ENCODE measurements at places on chromosomes 1 and 21.

- DNase-seq, result no peak
Observed at GRCh38 chr1:2948001-2948750, 73.1 kb upstream of the ACTRT2 start.

- DNase-seq, result no peak
Observed at GRCh38 chr1:30969903-30970302, 61.3 kb upstream of the SDC3 start.

GRCh38 chr1:4149831-4150230 is 249.8 kb upstream of the C1orf174 start:
- DNase-seq, result no peak

DNA sequence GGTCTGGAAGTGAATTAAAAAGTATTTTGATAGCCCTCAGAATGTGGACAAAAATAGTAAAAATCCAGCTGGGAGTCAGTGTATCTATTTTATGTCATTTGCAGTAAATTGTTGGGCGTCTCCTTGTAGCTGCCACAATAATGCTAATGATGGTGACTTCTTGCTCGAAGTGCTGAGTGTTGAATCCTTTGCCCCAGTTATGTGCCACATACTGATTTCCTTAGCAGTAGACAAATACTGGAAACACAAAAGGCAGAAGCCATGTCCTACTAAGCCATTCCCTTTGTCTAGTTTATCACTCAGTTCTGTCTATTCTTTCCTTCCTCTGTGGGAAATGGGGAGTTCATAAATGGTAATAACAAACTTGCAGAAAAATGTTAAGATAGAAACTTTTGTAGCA is 70.7 kb upstream of the CXADR start:
- DNase-seq, result no peak

- no peak for DNase-seq
Observed at GRCh38 chr1:43359696-43360095, 915 bp downstream of the CDC20 start.

DNA sequence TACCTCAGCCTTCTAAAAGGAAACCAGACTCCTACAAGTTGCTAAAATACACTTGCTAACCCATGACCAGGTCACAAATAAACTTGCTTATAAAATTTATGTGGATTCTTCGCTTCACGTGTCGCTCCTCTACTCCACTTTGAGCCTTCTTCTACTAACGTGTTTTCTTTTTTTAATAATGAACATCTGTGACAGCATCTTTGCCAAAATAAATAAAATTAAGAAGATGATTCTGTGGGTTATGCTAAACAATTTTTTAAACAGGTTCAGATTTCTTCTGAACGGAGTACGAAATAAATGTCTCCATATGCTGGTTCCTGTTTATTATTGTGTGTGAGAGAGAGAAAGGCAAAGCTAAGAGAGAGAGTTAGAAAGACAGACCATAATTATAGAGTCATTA is 735.8 kb downstream of the LTN1 start:
- DNase-seq, result no peak

GRCh38 chr21:40636026-40636425 is 210.9 kb downstream of the DSCAM start:
- no peak for DNase-seq

- DNase-seq, result no peak
Observed at GRCh38 chr1:247241691-247242090, 14.2 kb upstream of the VN1R5 start.

DNA sequence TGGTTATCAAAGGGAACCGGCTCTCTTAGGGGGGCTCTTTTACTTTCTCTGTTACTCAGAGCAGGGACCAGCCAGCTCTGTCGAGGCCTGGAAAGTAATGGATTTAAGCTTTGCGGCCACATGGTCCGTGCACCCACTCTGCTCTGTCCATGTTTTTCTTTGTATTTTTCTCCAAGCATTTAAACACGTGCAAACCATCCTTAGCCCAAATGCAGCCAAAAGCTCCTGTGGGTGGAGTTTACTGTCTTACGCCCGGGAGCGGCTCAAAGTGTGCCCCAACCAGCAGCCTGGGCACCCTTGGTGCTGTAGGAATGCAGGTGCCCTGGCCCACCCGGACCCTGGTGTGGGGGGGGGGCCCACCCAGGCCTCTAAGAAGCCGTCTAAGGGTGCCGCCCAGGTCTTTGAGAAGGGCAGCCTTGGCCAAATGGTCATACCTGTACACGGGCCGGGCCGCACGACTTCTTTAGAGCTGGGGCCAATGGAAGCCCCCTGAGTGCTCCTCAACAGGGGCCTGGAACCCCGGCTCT is 29.2 kb upstream of the POFUT2 start:
- no peak for DNase-seq

- DNase-seq, result no peak
Observed at GRCh38 chr1:210377731-210378333, 49.1 kb downstream of the HHAT start.

GRCh38 chr1:63318201-63318979 is 4.0 kb upstream of the FOXD3 start:
- no peak for DNase-seq

- no peak for DNase-seq
Observed at GRCh38 chr1:13956393-13956792, 256.4 kb downstream of the PRDM2 start.

- DNase-seq, result no peak
Observed at GRCh38 chr1:221994939-221995338, 253.1 kb upstream of the DUSP10 start.

DNA sequence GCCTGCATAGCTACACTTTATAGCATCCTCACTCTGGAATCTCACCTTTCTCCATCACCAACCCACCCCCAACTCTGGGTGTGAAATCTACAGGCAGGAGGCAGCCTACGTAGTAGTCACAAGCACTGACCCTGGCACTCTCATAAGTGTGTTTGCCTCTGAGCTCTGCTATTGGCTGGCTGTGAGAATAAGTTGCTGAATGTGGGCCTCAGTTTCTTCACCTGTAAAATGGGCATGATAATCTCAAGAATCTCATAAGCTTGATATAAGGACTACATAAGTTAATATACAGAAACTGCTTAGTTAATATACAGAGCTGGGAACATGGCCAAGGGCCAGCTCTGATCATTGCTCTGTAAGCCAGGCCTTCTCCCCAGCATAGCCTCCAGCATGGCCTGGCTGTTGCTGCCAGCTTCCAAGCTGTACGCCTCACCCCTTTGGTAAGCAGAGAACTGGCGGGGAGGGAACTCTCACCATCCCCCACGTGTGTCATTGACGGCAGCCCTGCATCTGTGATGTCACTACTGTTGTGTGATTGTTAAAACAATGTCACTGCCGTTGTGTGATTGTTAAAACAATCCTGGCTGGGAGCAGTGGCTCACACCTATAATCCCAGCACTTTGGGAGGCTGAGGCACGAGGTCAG is 53.3 kb downstream of the SYF2 start:
- no peak for DNase-seq

GRCh38 chr1:21319447-21320407 is 29.5 kb upstream of the ECE1 start:
- DNase-seq, result no peak

- DNase-seq, result no peak
Observed at GRCh38 chr1:112817555-112818373, 102.6 kb upstream of the PPM1J start.

DNA sequence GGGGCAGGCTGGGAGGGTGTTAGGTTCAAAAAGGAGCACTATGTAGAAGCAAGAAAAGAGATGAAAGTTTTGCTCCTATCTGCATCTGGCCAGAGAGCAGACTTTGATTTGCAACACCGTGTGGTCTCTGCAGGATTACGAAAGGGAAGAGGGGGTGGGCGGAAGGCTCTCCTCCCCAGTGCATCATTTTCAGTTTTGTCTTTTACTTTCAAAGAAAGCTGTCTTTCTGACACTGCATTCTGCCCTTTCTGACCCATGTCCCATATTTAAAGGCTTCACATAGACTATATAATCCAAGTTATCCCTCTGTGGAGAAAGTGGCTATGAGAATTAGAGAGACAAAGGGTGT is 126.5 kb downstream of the RHOU start:
- no peak for DNase-seq

GRCh38 chr1:23543707-23544443 is 12.8 kb upstream of the E2F2 start:
- no peak for DNase-seq

GRCh38 chr1:178461104-178461503 is 35.7 kb downstream of the CLEC20A start:
- DNase-seq, result no peak

DNA sequence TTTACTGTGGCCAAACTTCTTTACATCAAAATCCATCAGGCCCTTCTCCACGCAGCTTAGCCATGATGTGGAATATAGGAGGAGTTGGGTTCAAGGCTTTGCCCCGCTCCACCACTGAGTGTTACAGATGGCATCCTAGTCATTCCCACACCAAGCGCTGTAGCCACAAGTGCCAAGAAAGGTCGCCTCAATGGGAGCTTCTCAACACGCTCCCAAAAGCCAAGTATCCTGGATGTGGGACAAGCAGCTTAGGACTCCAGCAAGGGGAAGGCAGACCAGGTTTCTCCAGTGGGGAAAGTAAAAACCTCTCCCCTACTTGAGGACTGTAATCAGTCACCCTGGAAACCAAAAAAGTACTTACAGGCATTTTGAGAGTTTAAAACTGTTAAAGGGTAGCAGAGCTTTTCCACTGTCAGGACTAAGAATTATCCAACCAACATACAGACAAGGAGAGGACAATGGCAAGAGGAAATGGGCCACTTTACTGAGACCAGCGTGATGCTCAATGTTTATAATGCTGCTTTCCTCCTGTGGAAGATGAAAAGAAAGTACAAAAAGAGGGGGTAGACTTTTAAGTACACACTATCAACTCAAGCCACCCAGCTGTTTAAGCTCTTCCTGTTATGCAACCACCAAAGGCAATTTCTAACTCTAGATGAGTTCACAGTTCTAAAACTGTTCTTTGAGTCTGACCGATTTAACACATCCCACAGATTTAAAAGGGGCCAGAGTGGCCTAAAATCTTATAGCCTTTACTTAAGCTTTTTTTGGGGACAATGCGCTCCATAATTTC is 120.7 kb upstream of the KRTAP19-8 start:
- DNase-seq, result no peak

GRCh38 chr1:183416850-183417771 is 1.1 kb downstream of the NMNAT2 start:
- no peak for DNase-seq

GRCh38 chr1:245156736-245157505 is 2.1 kb downstream of the KIF26B start:
- peak; percentile 18 for DNase-seq

DNA sequence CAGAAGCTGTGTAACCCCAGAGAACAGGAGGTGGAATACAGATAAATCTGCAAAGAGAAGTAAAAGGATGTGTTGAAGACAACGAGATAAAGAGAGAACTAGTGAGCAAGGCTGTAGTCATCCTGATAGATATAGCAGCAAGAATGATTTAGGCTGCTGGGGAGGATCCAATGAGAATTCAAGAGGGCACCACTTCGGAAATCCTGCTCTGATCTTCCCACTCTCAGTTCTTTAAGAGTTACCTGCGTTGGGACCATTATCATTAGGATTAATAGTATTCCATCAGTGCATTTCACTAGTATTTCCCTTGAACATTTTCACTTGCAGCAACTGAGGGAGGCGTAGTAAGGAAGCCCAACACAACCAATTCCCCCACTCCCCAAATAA is at the start of gene BRINP3:
Gene BRINP3, minus strand, starts transcription at position 103 of the 387 bp plus-strand sequence.
- no peak for DNase-seq

DNA sequence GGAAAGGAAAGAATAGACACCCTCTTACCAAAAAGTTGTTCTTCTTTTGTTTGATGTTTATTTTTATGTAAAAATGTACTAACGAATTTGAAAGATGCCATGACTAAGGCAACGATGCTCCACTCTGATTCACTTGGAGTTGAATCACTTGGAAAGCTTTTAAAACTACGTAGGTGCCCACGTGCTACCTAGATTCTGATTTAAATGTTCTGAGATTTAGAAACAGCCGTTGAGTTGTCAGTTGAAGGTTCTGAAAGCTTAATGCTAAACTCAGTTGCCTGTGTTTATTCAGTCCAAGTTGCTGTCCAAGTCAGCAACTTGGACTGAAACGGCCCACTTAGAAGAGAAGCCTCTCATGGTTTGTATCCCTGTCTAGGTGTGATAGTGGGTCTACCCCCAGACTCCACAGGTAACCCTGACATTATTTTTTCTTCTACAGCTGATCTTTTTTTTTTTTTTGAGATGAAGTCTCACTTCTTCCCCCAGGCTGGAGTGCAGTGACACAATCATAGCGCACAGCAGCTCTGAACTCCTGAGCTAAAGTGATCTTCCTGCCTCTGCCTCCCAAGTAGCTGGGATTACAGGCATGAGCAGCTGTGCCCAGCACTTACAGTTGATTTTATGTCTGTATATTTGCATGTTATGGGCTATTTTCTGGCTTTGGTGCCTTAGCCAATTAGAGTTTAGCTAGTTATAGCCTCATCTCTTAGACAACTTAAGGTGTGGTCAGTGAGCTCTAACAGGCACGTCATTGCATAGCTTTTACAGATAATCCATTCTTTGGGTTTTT is 1.4 kb upstream of the VAMP4 start:
- DNase-seq, result peak; percentile 47

DNA sequence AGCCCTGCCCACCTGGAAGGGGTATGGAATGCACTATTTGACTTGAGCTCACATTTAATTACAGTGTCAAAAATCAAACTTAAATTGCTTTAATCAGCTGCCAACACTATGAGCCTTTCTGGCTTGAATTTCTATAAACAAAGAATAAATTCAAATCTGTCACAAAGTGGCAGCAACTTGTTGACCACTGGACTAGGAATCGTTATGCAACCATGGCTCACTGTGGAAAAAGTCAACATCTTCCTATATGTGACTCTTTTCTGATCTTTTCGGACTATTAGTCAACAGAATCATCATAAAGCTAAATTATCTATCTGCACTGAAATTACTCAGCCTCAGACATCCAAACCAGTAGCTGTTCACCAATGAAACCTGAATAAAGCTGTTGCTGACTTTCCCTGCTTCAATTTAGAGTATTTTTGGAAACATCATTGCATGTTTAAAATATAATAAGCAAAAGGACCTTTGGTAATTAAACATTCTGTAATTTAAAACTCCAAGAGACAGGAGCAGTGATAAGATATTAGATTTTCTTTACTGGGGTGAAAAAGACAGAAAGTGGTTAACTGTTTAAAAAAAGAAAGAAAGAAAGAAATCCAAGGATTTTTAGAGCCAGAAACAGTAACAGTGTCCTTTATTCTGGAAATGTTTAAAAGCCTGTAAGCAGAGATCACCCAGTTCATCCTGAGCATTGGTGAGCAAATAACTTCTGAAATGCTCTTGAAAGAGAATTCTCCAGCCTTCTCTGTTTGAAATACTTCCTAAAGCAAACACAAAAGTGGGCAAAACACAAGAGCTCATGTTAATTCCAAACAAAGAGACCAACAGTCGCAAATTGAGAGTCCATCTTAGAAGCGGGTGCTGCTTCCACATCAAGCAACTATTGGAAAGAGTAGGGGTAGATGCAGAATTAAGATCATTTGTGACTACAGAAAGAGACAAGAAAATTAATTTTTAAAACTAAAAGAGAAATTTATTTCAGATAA is 26.2 kb upstream of the ERG start:
- no peak for DNase-seq

GRCh38 chr1:118589238-118589846 is 398.8 kb downstream of the TBX15 start:
- DNase-seq, result no peak
